Right ventricle myocardium inferior (tissue), 1 donor: ENCODE measurements at places on chromosomes 16 and 17. TPM values are rescaled to one million over a fixed set of nuclear protein-coding genes. Genes with fewer than 3 reads are reported as not detected.

Gene CIBAR2
- total RNA-seq = not detected

Gene KRT33A
- not detected for total RNA-seq

GRCh38 chr16:67719778-67720144 lies 645 bp upstream of the GFOD2 start:
- no peak for DNase-seq

Gene ST6GALNAC1
- 6.1 TPM for total RNA-seq

GRCh38 chr17:47717979-47718621 lies 14.9 kb upstream of the TBX21 start:
- DNase-seq = no peak

Gene CASKIN1
- 5.8 TPM for total RNA-seq

DNA sequence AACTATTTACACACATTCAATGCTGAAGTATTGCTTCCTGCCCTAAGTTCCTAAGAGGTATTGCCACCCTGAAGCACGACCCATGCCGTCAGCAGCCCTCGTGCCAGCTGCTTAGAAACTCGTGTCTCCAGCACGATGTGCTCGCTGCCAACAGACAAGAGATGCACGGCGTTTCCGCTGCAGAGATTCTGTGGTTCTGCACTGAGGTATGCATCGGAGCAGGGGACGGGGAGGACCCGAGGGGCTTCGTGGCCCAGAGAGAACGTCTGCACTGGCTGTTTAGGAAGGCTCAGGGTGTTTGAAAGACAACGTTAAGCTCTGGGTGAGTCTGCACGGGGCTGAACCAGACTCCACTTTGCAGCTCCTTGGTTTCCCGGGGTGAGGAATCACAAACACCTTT lies 82.7 kb upstream of the CREBBP start:
- DNase-seq = no peak

Gene OR3A3
- not detected for total RNA-seq

Gene TPSD1
- total RNA-seq = 0.54 TPM
